Activated CD4-positive, alpha-beta T cell treated with anti-CD3 and anti-CD28 coated beads for 1 hour (primary cell): ENCODE measurements at places on chromosomes 7 and 10.

- DNase-seq = no peak
These were observed 795 bp downstream of the LHFPL3 start for GRCh38 chr7:104328970-104329825.

DNA sequence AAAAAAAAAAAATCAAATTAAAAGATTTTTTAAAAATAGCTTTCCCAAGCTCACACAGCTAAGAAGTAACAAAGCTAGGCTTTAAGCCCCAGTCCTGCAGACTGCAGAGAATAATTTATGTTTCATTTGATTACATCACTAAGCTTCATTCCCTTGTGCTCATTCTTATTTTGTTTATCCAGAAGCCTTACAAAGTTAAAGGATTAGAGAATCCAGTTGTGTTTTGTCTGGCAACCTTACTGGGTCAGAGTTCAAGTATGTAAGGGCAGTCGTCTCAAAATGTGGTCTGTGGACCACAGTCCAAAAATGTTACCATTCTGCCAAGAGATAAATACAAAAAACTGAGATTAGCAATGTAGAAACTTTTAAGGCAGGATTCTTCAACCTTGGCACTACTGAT, 32.1 kb upstream of the EZH2 start:
- no peak for DNase-seq

- no peak for DNase-seq
These were observed 599.6 kb upstream of the GHITM start for GRCh38 chr10:83539528-83540308.

- peak; percentile 54 for DNase-seq
These were observed 71.2 kb upstream of the KCTD7 start for GRCh38 chr7:66557214-66558200.

- no peak for DNase-seq
These were observed 1.2 kb downstream of the CASD1 start for GRCh38 chr7:94510582-94511496.

DNA sequence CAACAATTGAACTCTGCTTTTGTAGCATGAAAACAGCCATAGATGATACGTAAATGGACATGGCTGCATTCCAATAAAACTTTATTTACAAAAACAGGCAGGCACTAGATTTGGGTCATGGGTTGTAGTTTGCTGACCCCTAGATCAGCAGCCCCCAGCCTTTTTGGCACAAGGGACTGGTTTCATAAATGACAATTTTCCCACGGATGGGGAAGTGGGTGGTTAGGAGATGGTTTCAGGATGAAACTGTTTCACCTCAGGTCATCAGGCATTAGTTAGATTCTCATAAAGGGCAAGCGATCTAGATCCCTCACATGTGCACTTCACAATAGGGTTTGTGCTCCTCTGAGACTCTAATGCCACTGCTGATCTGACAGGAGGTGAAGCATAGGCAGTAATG, 16.5 kb upstream of the ANK3 start:
- no peak for DNase-seq

DNA sequence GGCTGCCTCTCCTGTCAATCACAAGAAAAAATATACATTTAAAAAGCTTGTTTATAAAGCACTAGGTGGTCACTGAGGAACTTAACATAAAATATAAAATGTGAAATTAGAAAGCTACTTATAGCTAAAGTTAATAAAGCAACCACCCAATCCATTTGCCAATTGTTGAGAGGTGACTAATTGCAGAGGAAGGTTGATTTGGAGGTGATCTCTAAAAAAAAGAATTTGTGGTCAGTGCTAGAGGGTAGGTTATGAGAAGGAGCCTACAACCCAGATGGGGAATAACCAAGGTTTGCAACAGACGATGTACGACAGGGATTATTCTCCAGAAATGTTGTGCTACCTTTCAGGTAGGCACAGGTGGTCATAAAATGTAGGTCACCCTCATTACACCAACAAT, 444.2 kb upstream of the C7orf33 start:
- DNase-seq = no peak

GRCh38 chr7:50268990-50269389, 35.5 kb upstream of the IKZF1 start:
- no peak for DNase-seq

GRCh38 chr10:43067391-43068135, 9.3 kb upstream of the RET start:
- DNase-seq = no peak

GRCh38 chr10:102324061-102324460, 71.4 kb upstream of the NFKB2 start:
- no peak for DNase-seq

- no peak for DNase-seq
These were observed 73.7 kb downstream of the TYW1B start for GRCh38 chr7:72754312-72754711.

DNA sequence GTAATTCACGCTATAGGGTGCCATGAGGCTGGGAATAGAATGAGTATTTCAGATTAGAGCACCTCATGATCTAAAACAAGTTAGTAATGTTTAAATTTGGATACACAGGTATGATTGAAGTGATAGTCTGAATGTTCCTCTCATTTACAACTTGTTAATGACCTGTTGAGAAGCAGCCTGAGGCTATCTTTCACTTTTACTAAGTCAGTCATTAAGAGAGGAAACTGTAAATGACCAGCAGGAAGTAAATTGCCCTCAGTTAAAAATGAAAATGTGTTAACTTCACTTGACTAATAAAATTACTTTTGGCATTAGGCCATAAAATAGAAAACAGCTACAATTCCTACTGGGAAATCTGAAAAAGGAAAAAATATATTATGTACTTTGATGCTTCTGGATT, 1042.0 kb downstream of the DNAJB9 start:
- no peak for DNase-seq

DNA sequence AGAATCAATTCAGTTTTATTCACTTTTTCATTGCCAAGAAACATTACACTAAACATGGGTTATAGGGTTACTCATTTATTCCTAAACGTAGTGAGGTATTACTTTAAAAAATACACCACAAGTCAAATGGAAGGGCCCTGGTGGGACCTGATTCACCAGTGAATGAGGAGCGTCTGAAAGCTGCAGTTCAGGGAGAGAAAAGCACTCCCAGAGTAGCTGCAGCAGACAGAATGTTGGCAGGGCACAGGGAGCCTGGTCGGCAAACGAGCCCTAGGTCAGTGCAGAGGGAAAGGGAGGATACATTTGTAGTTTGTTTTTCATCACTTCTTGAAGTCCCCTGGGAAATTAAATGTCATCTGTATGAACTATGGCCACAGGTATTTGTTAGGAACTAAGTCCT, 361.7 kb upstream of the ETV1 start:
- DNase-seq = no peak

DNA sequence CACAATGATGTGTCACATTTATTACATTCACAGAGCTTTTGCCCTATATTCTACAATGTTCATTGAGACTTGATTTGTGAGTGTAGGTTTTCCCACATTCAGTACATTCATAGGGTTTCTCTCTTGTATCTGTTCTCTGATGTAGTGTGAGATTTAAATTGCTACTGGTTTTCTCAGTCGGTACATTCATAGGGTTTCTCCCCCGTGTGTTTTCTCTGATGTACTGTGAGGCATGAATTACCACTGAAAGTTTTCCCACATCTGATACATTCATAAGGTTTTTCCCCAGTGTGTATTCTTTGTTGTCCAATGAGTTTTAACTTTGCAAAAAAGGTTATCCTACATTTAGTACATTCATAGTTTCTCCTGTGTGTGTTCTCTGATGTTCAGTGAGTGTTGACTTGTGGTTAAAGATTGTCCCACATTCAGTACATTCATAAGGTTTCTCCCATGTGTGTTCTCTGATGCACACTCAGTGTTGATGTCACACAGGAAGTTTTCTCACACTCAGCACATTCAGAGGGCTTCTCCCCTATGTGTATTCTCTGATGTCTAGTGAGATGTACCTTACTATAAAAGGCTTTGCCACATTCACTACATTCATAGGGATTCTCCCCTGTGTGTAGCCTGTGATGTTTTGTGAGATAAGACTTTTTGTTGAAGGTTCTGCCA, 63.0 kb downstream of the ZNF248 start:
- DNase-seq = no peak

DNA sequence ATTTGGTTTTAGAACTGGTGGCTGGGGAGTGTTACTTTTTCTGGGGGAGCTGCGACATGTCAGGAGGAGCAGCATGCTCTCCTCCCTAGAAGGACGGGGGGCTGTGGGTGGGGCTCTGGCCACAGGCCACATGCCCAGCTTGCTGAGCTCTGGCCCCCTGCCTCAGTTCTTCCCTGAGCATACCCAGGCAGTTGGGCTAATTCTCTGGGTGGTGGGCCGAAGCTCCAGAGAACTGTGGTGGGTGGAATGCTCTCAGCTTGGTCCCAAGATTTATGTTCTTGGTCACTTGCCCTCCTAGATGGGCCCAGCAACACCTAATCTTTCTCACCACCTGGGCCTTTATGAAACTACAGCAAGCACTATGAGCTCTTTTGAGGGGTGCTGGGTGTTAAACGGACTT, 5.1 kb upstream of the ZNF775 start:
- DNase-seq = no peak

- DNase-seq = no peak
These were observed at the start of gene CLDN3 for GRCh38 chr7:73770002-73770859. CLDN3 (minus strand) TSS chr7:73770270; CDS start chr7:73770049, 221 bp downstream.
